ENCODE measurements at places on chromosomes 11 and 22.

- no peak for DNase-seq
Observed at GRCh38 chr11:16789063-16789420, 50.6 kb downstream of the C11orf58 start.

- peak; percentile 27 for DNase-seq
Observed at GRCh38 chr22:41070665-41071331, 21.6 kb upstream of the EP300 start.

DNA sequence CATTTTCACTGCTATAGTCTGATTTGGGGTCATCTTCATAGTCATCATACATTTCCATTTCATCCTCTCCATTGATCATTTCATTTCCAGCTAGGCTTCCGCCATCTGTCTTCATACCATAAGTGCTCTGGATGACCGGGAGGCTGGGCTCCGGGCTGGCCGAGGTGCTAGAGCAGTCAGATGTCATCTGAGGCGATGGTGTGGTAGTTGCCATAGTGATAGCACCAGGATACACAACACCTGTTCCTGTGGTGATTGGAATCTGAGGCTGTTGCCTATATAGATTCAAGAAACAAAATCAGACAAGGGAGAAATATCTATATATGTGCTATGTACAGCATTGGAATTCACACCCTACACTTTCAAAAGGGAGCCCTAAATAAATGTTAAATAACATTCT, 383.5 kb downstream of the SOX6 start:
- DNase-seq, result no peak

DNA sequence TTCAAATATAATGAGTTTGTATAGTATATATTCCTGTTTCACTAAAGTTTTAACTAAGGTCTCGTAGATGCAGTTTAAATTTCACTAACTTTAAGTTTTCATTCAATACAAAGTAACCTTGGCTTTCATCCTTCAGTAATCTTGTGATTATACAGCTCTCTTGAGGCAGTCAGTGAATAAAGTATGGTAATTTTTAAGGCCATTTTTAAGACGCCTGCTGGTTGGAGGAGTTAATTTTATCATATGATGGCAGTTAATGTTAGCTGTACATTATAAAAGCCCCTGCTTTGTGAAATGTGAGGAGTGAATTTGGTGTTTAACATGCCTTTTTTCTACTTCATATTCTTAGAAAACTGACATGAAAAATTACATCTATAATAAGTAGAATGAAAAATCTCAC, 163.6 kb downstream of the TMEM135 start:
- DNase-seq, result no peak

- DNase-seq, result no peak
Observed at GRCh38 chr11:110513259-110513801, 83.6 kb downstream of the FDX1 start.

DNA sequence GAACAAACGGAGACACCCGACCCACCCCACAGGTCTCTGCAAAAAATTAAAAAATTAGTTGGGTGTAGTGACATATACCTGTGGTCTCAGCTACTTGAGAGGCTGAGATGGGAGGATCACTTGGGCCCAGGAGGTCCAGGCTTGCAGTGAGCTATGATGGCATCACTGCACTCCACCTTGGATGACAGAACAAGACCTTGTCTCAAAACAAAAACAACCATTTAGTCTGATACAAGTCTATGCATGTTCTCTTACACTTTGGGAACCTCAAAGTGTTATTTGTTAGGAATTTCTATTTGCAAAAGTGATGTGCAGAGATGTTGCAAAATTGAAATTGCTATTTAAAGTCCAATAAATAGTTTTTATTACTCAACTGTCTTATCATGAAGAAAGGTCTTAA, 14.3 kb downstream of the ATG13 start:
- DNase-seq, result no peak

GRCh38 chr11:2699531-2700414, at the start of gene KCNQ1OT1:
Gene KCNQ1OT1 (minus strand): TSS chr11:2699994.
- DNase-seq, result no peak

- no peak for DNase-seq
Observed at GRCh38 chr11:46200537-46201281, 76.8 kb upstream of the CREB3L1 start.

- DNase-seq, result no peak
Observed at GRCh38 chr11:68665436-68665835, 18.9 kb upstream of the GAL start.

DNA sequence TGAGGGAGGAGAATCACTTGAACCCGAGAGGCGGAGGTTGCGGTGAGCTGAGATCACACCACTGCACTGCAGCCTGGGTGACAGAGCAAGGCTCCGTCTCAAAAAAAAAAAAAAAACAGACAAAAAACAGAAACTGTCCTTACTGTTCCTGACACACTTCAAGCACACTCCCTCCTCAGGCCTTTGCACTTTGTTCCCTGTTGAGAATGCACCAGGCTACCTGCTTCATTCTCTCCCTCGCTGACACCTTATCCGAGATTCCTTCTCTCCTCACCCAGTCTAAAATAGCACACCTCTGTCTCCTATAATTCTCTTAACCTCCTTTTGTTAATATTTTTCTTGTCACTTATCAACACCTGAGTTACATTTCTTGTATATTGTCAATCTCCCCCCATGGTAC, 32.3 kb upstream of the TECTA start:
- no peak for DNase-seq

DNA sequence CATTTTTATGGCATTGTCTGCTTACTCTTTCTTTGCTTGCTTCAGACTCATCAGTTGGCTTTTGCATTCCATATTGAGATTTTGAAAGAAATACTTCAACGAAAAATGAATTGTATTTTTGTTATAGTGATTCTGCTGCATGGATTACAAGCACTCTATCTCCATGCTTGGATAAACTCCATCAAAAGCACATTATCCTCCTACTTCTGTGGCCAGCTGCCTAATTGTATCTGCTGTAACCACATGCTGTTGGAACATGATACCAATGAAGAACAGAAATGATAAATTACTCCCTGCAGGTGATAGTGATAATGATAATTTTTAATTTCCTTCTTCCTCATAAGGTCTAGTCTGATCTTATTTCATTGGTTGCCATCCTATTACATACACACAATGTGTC, 100.8 kb downstream of the PRMT3 start:
- no peak for DNase-seq

GRCh38 chr11:100687054-100687629, at the start of gene ARHGAP42:
Gene ARHGAP42 (plus strand): TSS chr11:100687288. CDS start chr11:100687679, 391 bp downstream.
- peak; percentile 66 for DNase-seq

DNA sequence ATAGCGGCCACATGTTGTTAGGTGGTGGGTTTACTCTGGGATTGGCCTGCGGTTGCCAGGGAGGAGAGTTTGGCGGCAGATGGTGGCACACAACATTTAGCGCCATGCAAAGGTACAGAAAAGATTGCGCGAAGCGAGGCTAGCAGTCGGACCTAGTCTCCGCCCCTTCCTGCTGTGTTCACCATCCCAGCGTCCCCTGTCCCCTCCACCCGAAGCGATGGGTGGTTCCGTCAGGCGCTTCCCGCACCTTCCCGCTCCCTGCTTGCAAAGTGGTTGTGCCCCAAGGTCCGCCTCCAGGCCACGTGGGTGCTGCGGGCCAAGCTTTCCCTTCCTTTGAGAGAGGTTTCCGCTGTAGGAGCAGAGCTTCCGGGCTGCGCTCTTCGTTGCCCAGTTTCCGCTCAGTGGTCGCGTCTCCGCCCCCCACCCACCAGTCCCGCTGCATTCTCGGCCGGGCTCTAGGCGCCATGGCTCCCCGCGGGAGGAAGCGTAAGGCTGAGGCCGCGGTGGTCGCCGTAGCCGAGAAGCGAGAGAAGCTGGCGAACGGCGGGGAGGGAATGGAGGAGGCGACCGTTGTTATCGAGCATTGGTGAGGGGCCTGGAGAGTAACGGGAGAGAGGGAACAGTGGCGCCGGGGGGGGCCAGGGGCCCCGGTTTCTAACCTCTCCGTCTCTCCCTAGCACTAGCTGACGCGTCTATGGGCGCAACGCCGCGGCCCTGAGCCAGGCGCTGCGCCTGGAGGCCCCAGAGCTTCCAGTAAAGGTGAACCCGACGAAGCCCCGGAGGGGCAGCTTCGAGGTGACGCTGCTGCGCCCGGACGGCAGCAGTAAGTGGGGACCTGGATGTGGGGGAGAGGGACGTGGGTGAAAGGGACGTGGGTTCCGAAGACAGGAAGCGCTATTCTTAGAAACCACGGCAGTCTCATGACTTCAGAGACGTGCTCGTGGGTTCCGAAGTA, at the start of gene SELENOH:
SELENOH (plus strand) TSS at position 360 of the 955 bp plus-strand sequence; CDS start at position 465, 105 bp downstream.
- DNase-seq, result peak; percentile 99

DNA sequence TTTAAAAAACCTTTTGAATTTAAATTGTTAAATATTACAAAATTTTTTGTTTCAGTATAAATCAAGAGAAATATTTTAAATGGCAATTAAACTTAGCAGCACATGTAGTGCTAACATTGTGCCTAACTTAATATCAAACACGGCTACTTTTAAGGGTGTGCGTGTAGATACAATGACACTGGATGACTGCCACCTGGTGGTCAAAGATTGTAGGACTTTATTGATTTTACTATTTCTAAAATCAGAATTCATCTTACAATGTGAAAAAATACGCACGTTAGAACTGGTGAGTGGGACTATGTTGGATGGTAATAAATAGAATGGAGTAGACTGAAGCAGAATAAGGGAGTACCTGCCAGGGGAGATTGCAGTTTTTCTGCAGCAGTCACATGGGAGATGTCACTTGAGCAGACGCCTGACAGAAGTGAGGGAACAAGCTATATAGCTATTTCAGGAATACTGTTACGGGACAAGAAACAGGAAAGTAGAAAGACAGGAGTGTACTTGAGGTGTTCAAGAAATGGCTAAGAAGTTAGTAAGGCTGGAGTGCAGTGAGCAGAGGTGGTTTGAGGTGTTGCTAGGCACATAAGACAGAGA, 52.9 kb downstream of the UVRAG start:
- peak; percentile 70 for DNase-seq

DNA sequence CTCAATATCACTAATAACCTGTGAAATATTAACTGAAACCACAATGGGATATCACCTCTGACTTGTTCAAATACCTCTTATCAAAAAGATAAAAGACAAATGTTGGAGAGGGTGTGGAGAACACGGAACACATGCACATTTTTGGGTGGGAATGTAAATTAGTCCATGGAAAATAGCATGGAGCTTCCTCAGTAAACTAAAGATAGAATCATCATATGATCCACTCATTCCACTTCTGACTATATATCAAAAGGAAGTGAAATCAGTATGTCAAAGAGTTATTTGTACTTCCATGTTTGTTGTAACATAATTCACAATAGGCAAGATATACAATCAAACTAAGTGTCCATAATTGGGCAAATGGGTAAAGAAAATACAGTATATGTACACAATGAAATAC, 57.4 kb downstream of the TYR start:
- DNase-seq, result no peak

DNA sequence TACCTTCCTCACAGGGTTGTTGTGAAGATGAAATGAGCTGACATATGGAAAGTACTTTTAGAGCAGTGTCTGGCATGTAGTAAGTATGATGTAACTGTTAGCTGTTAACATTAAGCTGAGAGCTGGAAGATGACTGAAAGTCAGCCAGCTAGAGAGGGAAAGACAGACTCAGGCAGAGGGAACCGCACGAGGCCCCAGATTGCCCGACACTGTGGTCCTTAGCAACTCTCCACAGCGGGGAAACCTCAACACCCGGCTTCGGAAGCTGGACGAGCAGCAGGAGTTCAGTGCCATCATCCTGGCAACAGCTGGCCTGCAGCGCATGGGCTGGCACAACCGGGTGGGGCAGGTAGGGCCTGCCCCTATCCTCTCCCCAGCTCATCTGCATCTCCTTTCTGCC, 6.5 kb downstream of the HMBS start:
- DNase-seq, result no peak

GRCh38 chr11:132632641-132633124, 899.6 kb downstream of the OPCML start:
- no peak for DNase-seq

DNA sequence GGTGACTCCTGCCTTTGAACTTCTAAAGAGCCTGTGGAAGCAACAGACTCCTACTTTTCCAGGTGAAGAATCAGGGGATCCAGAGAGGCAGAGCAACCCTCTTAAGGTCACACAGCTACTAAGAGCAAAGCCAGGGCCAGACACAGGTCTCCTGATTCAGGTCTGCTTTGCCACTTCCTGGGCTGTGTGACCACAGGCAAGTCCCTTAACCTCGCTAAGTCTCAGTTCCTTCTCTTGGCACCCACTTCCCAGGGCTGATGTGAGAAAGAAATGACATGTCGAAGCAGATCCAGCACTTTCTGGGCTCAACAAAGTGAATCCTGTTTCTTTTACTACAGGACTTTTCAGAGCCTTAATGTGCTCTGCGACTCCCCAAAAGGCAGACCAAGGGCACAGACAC, 30.2 kb downstream of the UQCR10 start:
- no peak for DNase-seq

- no peak for DNase-seq
Observed at GRCh38 chr11:17102462-17102861, 25.0 kb upstream of the RPS13 start.

- peak; percentile 48 for DNase-seq
Observed at GRCh38 chr11:4626207-4627099, 10.8 kb upstream of the OR51D1 start.

DNA sequence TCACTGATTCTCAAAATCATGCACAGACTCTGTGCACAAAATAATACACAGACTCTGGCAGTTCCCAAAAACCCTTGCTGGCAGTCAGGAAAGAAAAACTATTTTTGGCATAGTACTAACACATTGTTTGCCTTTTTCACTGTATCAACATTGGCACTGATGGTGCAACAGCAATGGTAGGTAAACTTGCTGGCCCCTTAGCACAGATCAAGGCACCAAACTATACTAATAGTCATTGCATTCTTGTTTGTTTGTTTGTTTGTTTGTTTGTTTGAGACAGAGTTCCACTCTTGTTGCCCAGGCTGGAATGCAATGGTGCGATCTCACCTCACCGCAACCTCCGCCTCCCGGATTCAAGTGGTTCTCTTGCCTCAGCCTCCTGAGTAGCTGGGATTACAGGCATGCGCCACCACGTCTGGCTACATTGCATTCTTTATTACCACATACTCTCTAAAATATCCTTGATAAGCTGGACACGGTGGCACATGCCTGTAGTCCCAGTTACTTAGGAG, 81.0 kb upstream of the SLC6A5 start:
- no peak for DNase-seq

DNA sequence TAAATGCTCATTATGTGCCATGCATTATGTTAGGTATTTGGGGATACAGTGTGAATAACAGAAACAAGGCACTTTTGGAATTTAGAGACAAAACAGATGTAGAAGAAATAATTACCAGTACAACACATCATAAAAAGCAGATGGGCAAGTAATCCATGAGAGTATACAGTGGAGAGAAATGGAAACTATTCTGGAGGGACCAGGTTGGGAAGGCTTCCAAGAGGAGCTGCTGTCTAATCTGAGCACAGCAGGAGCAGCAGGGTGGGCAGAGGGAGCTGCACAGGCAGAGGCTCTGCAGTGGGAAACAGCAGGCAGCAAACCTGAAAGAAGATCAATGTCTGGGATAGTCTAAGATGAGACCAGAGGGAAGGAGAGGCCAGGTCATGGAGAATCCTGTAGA, 268.7 kb upstream of the CCDC90B start:
- DNase-seq, result no peak

All from KBM-7 (cell line).